ENCODE measurements at places on chromosomes 16 and 17.
A peak's percentile ranks its signal among the peaks of the same experiment; 100 is the strongest.

DNA sequence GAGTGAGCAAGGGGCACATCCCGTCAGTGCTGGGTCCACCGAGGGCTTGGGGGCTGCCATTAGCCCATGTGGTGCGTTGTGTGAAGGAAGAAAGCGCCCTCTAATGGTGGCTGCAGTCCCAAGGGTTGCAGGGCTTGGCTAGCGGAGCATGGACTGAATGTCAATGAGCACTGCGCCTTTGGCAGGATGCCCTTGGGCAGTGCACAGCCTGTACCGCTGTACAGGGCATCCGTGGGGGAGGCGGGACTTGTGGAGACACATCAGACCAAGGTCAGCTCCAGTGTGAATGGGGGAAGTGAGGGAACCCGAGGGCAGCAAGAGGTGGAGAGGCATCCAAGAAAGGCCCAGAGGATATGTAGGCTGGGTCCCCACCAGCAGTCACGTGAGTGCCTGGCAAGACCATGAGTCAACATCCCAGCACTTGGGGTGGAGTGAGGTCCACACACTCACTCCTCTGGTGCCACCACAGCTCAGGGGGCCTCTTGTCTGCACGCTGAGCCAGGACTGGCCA lies 75.5 kb upstream of the MED9 start:
- DNase-seq: no peak

- no peak for DNase-seq
These were observed 20.5 kb upstream of the SDR42E2 start for GRCh38 chr16:22141767-22142166.

GRCh38 chr16:77548766-77549165 lies 113.9 kb upstream of the ADAMTS18 start:
- no peak for DNase-seq

DNA sequence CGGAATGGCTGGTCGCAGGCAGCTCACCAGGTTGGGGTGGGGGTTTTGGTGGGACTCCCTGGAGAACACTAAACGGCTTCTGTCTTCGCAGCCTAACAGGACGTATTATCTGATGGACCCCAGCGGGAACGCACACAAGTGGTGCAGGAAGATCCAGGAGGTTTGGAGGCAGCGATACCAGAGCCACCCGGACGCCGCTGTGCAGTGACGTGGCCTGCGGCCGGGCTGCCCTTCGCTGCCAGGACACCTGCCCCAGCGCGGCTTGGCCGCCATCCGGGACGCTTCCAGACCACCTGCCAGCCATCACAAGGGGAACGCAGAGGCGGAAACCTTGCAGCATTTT lies 59.7 kb downstream of the PDPK1 start:
- DNase-seq: no peak

DNA sequence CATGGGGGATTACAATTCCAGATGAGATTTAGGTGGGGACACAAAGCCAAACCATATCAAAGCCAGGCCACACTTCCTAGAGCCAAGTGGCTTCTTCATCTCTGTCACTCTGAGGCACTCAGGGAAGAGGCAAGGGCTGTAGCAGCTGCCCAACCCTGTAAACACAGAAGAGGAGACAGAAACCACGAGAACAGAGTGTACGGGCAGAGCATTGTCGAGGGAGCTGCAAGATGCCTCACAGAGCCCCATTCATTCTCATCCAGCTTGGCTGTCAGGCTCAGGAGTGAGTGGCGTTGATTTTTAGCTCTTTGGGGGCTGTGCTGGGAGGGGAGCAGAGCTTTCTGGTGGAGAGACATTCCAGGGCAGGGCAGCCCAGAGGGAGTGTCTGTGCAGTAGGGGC lies 117.2 kb upstream of the SALL1 start:
- no peak for DNase-seq

DNA sequence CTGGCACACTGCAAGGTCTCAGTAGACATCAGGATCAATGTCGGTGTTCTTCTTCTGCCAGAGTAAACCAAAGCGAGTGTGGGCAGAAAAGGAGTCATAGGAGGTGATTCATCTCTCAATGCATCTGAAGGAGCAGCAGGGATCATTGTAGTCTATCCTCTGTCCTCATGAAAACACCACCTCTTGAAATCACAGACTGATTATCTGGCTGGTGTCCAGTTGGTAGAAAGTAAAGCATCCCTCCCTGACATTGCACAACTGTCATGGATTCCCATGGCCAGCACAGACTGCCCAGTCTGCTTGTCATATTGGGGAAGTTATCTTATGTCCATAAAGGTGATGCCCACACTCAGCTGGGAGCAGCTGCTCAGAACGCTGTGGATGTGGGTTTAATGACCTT lies 74.1 kb downstream of the ABCC12 start:
- peak; percentile 33 for DNase-seq

GRCh38 chr17:29722411-29723198 lies 99.9 kb upstream of the CORO6 start:
- no peak for DNase-seq

- no peak for DNase-seq
These were observed 458.7 kb upstream of the ZFHX3 start for GRCh38 chr16:73506568-73507056.

DNA sequence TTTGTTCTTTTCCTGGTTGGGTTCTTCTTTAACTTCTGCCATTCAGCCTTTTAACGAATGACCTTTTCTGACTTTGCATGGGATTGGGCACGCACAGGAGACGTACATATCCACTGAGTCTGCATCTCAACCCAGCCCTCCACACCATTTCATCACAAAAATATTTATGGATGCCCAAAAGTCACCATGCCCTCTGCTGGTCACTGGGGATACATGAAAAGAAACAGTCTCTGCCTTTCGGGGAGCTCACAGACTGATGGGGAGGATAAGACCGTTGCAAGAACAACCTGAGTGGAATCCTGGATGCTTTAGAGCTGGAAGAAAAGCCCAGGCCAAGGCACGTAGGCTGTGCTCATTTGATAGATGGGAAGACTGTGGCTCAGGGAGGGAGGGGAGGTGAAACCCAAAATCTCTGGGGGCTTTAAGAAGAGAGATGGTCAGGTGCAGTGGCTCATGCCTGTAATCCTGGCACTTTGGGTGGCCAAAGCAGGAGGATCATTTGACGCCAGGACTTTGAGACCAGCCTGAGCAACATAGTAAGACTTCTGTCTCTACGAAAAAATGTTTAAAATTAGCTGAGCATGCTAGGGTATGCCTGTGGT lies 7.9 kb upstream of the MT2A start:
- no peak for DNase-seq

- no peak for DNase-seq
These were observed 22.1 kb downstream of the NUBP1 start for GRCh38 chr16:10765772-10766171.

DNA sequence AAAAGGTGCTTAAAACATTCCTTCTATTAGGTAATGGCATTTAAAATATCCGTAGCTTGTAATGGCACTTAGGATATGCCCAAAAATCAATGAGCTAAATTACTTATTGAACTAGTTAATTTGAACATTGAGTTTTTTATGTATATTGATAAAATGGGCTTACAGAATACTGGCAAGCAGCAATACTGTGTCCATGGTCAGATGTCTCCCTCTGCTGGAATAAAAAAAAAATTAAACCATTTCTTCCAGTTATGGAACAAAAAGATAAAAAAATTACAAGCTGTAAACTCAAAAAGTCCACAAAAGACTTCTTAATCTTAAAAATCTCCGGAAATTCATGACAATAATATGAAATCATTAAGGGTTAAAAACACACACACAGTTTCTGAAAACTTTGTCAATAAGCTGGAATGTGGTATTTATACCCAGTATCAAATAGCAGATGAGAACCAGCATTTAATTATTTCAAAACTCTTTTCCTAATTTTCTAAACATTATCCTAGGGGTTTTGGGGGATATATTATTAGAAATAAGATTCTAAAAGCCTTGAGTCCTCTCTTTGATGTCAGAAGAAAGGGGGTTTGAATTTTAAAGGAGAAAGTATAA lies 21.5 kb upstream of the PSMD7 start:
- no peak for DNase-seq

- DNase-seq: no peak
These were observed 131.9 kb upstream of the ZFHX3 start for GRCh38 chr16:73179705-73180331.

DNA sequence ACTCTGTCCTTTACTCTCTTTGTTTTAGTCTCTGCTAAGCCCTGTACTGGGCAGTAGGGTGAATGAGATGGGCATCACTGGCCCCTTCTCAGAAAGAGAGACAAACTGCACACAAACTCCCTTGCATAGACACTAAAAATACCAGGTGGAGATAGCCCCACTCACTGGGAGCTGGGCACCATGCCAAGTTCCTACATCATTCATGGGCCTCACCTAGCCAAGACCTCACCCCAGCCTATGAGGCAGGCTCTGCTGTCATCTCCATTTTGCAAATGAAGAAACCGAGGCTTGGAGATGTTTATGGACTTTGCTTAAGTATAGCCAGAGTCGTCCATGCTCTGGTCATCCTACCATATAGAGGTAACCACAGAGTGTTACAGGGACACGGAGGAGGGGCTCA lies 499.8 kb upstream of the CDH11 start:
- DNase-seq: no peak

- no peak for DNase-seq
These were observed 271.0 kb upstream of the TBX2 start for GRCh38 chr17:61128661-61129115.

DNA sequence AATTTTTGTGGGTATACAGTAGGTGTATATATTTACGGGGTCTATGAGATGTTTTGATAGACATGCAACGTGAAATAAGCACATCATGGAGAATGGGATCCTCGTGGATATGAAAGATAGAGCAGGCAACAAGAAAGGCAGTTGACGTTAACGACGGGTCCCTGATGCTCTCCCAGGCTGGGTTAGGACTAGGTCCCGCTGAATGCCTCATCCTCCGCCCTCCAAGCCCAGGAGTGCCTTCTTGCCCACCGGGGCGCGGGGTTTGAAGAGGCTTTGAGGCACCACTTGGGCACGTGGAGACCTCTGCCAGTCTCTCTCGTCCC lies 9.5 kb upstream of the ZFP90 start:
- DNase-seq: no peak

GRCh38 chr17:43439041-43439440 lies 40.2 kb downstream of the ARL4D start:
- no peak for DNase-seq

Measured in HS-27A (cell line).